ENCODE measurements at places on chromosomes 4 and X.

DNA sequence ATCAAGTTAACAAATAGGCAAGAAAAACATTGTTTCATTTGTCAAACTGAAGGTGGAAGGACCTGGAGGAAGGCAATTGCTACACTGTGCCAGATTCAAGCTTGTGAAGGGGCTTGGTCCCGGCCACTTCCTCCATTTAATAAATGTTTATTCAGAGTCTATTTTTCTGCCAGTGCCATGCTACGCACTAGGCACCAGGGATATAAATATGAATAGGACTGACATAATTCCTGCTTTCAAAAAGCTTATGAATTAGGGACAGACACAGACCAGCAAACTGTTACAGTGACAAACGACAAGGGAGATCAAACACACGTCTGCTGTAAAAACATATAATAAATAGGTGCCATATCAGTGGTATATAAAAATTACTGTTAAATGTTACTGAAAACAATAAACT lies 571 bp downstream of the TLR6 start:
- DNase-seq = no peak

DNA sequence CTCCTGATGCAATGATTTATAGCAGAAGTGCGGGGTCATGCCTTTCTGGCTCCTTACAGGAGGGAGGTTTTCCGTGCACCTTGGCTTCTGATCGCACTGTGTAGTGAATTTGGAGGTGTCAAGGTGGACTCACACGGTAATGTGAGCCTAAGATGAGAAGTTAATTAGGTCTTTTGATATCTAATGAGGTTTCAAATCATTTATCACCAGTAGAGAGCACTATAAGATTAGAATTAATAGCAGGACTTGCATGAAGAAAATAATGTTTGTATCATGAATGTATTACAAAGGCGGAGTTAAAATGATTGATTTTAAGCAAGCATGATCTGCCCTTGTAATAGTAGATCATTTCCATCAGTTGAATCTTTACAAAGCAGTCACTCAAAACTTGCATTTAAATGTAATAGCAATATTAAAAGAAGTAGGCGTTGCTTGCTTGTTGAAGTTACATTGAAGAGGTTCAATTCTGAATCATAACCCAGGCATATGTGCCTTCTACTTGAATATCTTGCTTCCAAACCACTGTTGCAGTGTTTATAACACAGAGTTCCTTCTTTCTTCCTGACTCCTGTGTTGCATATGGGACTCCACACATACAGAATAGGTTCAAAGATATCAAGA lies 152.1 kb downstream of the FMR1NB start:
- DNase-seq = no peak

DNA sequence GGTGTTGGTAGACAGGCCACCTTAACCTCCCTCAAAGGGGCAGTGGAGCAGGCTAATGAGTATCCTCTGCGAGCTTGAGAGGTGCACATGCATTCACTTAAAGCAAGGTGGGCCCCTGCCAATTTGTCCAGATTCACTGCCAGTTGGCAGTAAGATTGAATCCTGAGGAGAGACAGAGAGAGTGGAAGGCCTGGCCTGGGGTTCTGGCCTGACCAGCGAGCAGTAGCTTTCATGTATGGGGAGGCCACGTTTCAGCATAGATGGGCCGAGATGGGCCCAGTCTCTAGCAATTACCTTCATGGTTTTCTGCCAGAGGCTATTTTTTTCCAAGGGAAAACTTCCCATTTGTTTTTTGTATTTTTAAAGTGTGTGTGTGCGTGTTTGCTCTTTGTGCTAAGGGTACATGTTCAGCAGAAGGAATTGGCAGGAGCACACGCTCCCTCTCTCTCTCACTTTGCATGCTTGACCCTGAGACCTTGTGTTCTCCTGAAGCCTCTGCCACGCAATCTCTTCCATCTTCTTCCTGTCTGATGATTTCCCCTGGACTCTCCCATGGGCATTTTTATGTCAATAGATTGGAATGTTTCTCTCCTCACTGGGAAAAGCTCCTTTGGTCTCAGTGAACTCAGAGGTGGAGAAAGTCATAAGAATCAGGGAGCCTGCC lies 215.8 kb upstream of the SFRP2 start:
- DNase-seq = no peak

- DNase-seq = no peak
These were observed 12.7 kb downstream of the GAB3 start for GRCh38 chrX:154738011-154738738.

DNA sequence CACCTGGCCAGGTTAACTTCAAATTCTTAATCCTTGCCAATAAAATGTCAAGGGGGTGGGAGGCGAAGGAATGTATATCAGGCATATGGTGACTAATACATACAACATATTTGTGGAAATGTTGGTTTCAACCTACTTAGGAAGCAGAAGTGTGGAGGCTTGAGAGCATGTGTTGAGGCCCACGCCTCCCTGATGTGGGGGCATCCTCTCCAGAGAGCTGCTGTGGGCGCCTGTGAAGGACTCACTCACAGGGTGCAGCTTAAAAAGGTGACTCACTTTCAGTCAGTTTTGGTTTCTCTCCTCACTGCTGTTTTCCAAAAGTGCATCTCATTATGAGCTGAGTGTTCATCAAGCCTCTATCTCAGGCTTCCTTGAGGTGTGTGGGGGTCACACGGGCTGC lies 27.5 kb downstream of the LNX1 start:
- DNase-seq = no peak

GRCh38 chrX:93428497-93428896 lies 244.9 kb downstream of the NAP1L3 start:
- DNase-seq = no peak

- no peak for DNase-seq
These were observed 70.8 kb downstream of the NPNT start for GRCh38 chr4:105966051-105966450.

DNA sequence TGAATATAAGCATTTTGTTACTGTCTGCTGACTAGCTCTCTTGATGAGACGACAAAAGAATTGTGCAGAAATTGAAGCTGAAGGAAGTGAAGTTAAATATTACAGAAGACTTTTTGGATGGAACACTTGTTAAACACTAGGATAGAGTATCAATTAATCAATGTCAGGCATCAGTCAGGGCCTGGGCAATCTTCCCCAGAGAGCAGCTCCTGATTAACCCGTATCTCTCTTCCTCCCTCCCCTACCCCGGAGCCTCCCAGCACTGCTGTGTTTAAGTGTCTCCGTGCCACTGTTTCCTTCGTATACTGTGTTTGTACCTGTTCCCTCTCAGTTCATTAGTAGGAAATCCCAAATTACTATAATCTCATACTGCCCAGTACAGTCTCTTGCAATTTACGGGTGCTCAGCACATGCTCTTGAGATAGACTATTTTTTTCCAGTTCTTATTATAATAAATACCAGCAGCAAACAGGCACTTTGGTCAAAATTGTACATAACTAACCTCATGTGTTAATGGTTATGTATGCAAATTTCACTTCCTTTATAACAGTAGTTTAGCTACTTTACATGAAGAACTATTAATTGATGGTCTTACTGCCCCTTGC lies 765.7 kb upstream of the FTHL17 start:
- no peak for DNase-seq

DNA sequence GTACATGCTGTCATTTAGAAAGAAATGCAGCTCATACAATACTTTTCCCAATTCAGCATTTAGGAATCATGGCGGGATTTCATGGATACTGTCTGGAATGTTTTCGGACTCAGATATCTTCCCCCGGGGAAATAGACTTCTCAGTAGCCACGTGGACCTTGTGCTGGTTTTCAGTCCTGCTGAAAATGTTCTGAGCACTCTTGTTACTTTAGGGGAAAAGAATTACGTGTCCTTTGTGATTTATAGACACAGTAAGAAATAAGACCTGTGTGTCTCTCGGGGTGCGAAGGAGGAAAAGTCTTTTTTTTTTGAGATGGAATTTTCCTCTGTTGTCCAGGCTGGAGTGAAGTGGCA lies 3.8 kb downstream of the CD99 start:
- no peak for DNase-seq

DNA sequence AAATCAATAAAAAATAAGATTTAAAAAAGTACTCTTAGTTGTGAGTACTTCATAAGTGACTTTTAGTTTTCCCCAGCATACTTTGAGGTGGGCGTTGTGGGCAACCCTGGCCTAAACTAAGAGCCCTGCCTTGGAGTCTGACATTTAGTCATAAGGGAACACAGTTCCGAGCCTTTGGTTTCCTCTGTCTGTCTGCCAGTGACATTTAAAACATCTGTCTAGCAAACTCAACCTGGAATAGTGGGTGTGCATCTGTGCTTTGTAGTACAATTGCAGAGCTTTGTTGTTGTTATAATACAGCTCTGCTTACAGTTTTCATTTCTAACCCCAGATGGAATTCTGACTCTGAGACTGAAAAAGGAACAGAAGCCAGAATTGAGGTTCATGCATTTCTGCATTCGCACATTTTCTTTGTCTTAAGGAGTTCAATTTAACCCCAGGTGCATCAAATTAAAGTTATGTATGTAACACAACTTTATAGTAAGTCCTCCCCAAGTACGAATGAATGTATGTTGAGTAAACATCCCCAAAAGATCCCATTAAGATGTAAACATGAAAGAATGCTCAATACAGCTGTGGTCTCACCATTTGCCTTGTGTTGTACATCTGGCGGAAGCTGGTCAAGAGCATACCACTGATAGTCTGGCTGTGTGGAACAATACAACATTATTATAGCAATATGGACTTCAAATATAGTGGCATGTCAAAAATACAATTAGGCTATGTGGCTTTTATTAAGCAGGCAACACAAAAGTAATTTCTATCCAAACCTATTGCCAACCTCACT lies 25.9 kb downstream of the TNIP3 start:
- DNase-seq = no peak

DNA sequence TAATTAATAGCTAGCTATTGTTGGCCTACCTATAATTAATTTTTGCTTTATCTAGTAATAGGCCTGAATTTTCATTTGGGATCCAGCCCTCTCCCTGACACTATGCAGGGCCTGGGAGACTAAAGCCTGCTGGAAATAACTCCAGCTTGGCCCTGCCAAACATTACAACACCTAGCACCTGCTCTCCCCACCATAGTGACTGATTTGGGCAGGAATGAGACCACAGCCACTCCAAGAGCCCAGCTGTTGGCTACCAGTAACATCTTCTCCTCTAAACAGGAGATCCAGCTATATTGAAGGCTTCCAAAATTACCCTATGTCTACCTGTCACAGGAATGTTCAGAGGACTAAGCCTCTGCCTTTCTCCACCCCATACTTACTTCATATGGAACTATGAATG lies 225.1 kb downstream of the IDS start:
- no peak for DNase-seq

- no peak for DNase-seq
These were observed 9.9 kb upstream of the SMIM10L2A start for GRCh38 chrX:135411893-135412292.

- no peak for DNase-seq
These were observed 51.4 kb upstream of the VCX3B start for GRCh38 chrX:8413279-8413678.

DNA sequence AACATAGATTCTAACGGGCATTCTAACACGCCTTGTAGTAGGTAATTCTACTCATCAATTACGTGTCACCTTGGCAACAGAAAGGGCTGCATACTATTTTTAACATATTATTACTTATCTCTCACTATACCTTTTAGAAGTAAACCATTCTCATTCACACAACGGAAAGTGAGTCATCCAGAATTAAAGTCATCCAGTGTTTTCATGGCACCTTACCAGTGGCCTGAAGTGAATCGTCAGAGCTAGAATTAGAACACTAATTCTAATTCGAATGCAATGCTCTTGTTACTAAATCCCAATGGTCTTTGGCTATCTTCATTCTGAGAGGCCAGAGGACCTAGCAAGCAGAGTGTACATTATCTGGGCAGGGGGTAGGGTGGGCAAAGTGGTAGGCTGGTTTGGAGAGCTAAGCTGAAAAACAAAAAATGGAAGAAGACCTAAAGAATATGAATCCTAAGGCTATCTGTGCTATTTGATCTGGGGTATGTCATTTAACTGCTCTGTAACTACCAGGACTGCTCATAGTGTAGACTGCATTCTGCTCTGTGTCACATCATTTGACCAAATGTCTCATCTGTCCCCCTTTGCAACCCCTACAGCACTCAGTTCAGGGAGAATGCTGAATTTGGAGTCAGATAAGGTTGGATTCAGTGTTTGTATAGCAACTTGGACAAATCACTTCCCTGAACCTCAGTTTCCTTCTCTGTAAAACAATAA lies 96.5 kb downstream of the HDAC8 start:
- DNase-seq = no peak

DNA sequence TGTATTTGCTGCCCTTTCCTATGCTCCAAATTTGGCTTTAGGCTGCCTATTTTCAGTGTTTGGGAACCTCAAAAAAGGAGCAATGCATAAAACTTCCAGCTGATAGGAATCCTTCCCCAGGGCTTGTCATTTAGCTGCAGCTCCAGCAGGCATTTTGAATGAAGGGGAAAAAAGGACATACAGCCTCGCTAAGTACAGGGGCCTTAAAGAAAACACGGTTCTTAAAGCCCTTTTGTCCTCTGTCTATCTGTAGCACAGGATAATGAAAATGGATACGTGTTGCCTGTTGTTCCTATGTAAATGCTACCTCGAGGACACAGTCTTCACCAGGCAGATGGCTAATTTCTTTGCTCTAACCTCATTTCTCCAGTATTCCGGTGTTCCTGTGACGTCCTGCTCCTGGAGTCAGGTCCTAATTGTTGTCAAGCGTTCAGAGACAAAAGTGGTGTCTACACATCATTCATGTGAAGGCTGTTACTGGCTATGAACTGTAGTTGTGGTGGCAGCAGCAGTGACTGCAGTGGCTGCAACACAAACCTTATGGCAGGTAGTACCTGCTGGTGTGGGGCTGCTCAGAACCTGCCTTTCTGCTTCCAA lies 117.4 kb downstream of the MGST2 start:
- DNase-seq = no peak

- DNase-seq = no peak
These were observed 183.1 kb downstream of the FAT4 start for GRCh38 chr4:125497861-125498260.

DNA sequence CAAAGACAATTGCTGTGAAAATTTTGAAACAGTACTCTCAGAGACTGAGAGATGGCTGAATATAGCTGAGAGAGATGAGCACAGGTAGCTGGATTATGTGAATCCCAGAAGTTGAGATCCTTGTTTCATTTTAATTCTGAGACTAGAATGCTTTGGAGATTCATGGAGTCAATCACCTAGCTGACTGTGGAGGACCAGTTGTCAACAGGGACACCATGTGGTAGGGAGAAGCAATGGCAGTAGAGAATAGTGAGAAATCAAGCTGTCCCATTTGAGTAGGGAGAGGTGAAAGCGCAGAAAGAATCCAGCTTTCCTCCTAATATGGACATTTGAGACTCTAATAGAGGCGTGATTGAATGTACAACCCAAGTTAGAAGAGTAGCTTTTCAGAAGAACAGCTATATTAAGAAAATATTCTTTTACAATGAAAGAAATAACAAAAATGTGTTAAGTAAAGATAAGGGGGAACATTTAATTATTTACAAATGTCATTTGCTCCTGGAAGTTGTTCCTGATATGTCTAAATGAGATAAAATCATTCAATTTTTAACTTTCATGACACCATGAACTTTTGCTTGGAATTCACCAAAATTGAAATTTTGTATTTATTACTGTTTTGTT lies 30.3 kb upstream of the GLRB start:
- no peak for DNase-seq

- no peak for DNase-seq
These were observed 60.5 kb upstream of the TRIM2 start for GRCh38 chr4:153143527-153144348.

GRCh38 chrX:101552714-101553113 lies 2.4 kb downstream of the ARMCX1 start:
- DNase-seq = no peak

GRCh38 chr4:113355550-113356371 lies 306.3 kb downstream of the ANK2 start:
- DNase-seq = peak; percentile 25

- DNase-seq = no peak
These were observed 15.1 kb downstream of the SLC2A9 start for GRCh38 chr4:10006231-10006600.

Data from stimulated activated CD8-positive, alpha-beta memory T cell treated with anti-CD3 and anti-CD28 coated beads, Interleukin-4, amount 100 ng/mL, for 1 hour (primary cell).